Upper lobe of left lung (tissue), 6 donors: ENCODE measurements at places on chromosomes 11 and 22. TPM values are rescaled to one million over a fixed set of nuclear protein-coding genes. Genes with fewer than 3 reads are reported as not detected.

DNA sequence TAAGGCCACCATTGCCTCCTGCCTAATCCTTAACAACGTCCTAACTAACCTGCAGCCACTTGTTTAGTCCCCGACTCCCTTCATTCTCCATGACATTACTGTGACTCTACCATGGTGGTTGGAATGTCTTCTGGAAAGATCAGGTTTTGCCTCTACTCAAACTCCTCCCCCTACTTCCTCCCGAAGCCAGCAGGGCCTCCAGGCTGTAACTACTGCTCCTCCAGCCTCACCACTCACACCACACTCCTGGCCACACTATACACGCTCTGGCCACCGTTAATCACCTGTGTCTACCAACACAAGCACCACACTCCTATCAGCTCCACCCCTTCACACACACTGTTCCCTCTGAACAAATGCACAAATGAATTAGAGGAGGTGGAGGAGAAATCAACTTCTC, 69.2 kb downstream of the PACSIN2 start:
- DNase-seq = no peak
- no peak overlapping the region for H3K4me3 ChIP-seq
- no peak overlapping the region for H3K27ac ChIP-seq

GRCh38 chr22:38257181-38257580, 15.6 kb downstream of the TMEM184B start:
- H3K36me3 ChIP-seq = no peaks in the 10 kb centered on the region
- peaks cover 60% of the 10 kb centered on the region for H3K4me1 ChIP-seq
- no peaks in the 10 kb centered on the region for H3K27me3 ChIP-seq
- peak overlapping the region; percentile 74 for H3K27ac ChIP-seq

- H3K4me3 ChIP-seq = no peak overlapping the region
- no peak overlapping the region for H3K27ac ChIP-seq
- no peak for DNase-seq
Observed at GRCh38 chr22:39699631-39700360, 129.2 kb downstream of the CACNA1I start.

GRCh38 chr11:14764179-14764578, 120.6 kb downstream of the PDE3B start:
- H3K4me3 ChIP-seq = no peak overlapping the region
- DNase-seq = no peak
- peaks cover 14% of the 10 kb centered on the region for H3K4me1 ChIP-seq
- H3K36me3 ChIP-seq = no peaks in the 10 kb centered on the region
- no peaks in the 10 kb centered on the region for H3K27me3 ChIP-seq

The CYB5R2 gene
- 10.6 TPM for total RNA-seq

The VSIG10L2 gene
- total RNA-seq = not detected
